ENCODE measurements at places on chromosomes 3 and 15.

DNA sequence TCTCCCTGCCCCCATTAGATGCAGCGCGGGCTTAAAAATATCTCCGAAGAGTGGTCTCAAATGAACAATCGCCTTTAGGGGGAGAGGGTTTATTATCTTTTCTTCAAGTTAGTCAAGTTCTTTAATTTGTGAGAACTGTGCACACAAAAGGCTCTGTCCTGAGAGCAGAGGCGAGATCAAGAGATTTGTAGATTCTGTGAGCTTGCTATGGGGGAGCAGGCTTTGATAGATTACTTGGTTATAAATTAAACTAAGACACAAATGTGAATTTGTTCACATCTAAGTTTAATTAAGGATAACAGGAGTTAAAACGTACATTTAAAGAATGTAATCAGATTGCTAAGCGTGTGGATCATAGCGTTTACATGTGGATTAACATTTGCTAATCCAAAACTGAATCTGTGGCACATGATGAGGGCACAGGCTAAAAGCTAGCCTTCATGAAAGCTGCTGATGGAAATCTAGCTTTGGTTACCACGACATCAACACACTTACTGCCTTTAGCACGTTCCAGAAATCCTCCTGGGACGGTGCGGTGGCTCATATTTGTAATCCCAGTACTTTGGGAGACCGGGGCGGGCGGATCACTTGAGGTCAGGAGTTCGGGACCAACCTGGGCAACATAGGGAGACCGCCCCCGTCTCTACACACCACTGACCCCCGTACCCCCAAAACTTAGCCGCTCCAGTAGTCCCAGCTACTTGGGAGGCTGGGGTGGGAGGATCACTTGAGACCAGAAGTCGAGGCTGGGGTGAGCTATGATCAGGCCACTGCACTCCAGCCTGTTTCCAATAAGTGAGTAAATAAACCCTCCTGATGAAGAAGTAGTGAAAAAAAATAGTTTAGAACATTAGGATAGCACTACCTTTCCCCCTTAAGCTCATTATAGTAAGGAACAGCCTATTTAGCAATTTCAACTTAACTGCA is 1.0 kb upstream of the PRTG start:
- DNase-seq, result no peak

DNA sequence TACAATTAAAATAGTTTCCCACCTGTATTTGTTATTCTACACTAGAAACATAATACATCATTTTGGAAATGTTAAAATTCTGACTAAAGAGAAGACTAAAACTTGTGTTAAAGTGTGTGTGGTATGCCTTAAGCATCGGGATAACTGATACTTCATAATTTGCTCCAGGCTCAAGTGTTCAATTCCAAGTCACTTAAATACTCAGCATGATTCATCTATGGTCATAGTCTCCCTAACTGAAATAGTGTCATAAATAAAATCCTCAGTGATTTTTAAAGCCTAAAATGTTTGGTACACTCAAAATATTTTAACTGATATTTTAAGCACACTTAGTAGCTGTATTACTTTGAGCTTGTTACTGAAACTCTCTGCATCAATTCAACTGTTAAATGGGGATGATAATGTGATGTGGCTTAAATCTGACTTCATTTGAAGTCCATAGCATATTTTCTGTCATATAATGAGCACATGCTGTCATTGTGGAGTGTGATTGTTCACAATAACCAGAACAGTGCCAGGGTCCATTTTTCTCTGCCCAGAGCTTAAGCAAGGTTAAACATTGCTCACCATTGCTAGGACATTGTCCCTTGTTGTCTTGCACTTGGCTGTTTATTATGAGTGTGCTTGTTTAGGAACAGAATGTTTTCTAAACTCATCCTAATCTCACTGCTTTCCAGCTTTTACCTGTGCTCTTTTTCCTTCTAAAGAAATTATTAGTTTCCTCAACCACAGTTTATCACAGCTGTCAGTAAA is 122.2 kb downstream of the KLHL25 start:
- DNase-seq, result no peak

DNA sequence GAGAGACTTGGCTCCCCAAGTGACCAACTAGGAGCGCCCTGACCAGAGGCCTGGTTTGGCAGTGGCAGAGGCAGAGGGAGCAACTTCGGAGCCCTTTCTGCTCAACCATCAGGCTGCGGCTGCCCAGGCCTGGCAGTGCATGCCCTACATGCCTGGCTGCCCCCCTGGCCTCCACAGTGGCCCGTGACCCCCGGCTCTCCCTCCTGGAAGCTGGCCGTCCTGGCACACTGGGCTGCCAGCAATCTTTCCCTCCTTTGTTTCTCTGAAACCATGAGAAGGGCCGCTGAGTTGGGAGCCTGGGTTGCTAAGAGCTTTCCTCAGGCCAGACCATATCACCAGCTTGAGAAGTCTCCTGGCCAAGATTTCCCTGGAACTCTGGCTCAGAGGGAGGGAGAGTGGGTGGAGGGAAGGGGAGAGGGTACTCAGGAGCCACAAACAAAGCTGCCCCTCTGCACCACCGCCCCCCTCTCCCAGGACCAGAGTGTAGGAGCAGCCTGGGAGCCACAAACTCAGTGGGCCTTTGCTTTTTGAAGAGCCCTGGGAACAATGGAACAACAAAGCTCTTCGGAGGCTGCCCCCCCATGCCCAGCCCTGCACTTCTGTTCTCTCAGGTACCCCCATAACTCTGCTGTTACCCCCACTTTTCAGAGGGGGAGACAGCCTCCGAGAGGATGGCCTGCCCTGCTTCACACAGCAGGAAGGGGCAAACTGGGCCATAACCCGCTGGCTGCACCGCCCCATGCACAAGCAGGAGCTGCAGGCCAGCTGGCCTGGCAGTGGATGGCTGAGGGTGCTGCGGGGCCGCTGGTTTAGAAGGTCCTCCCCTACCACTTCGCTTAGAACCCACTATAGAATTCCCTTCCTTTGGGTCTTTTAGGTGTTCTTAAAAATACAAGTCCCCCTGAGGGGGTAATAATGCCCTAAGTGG is 11.3 kb downstream of the CORO2B start:
- no peak for DNase-seq

DNA sequence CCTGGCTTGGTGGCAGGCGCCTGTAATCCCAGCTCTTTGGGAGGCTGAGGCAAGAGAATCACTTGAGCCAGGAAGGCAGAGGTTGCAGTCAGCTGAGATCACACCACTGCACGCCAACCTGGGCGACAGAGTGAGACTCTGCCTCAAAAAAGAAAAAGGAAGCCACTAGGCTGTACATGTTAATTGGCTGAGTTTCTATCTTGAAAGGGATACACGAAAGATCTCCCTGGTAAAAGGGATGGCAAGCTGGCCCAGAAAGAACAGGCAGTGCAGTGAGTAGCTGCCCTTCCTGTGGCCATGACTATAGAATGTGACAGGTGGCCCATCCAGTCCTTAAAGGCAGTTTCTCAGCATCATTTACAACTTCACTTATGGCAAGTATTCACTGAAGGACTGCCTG is 12.3 kb downstream of the LRIG1 start:
- DNase-seq, result no peak

DNA sequence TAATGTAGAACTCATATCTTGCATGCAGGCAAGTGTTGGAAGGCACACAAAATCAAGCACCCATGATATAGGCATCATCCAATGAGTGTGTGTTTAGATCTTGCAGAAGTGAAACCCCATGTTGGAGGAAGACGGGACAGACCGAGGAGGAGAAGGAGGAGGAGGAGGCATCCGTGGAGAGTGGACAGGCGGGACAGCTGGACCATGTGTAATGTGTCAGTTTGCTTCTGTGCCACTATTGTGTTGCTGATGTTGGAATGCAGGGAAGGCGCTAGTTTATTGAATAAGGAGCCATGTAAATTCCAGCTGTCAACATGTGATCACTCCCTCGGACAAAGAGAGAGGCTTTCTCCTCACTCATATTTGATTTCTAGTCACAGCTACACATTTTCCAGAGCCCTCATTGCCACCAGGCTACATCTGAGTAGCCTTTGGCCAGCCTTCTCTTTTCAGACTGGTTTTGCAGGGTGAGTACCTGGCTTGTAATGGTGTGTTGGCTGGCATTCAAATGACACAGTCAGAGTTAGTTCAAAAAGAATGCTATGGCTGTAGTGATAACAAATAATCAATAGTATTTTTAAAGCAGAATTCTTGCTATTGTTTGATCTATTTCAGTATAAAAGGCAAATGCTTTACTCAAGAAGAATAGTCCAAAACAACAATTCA is 1037.6 kb upstream of the NR2F2 start:
- no peak for DNase-seq

DNA sequence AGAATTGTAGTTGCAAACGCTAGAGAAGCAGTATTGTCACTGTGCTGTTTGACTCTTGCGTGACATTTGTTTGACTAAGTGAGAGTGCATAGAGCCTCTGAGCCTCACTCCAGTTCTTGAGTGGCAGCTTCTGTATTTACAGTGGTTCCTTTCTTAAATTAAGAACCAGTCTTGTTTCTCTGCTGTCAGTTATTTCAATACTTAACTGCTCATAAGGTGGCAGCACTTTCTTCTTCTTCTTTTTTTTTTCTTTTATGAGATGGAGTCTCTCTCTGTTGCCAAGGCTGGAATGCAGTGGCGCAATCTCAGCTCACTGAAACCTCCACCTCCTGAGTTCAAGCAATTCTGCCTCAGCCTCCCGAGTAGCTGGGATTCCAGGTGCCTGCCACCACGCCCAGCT is 372.1 kb downstream of the LPP start:
- DNase-seq, result no peak

DNA sequence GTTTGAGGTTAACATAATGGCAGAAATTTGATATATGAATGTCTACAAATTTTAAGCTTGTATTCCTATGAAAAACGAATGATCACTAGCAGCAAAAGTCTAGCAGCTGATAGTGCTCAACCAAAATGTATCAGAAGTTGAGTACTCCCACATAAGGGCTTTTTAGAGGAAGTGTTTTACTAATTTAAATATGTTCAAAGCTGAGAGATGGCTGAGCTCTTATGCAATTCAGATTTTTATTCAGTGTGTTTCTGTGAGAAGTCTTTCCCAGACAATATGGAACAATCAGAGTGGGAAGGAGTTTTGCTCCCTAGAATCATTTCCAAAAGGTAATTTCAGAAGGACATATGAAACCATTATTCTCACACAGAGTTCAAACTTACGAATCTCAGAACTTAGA is 327.0 kb downstream of the ZPLD1 start:
- no peak for DNase-seq

DNA sequence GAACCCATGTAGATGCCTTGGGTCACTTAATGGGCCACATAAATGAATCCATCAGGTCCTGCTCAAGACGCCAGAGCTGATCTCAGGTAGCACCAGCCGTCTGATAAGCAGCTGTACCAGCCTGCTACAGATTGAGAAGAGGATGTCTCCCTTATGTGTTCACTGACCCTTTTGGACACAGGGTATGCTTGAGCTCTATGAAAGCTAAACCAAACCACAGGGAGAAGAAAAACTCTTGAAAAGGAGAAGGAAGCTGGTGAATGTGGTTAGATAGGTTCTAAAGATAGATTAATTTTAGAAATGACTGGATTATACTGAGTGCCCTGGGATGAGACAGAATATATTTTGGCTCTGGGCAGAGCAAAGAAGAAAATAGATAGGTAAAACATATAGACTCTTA is 187.5 kb downstream of the SPATA16 start:
- no peak for DNase-seq

DNA sequence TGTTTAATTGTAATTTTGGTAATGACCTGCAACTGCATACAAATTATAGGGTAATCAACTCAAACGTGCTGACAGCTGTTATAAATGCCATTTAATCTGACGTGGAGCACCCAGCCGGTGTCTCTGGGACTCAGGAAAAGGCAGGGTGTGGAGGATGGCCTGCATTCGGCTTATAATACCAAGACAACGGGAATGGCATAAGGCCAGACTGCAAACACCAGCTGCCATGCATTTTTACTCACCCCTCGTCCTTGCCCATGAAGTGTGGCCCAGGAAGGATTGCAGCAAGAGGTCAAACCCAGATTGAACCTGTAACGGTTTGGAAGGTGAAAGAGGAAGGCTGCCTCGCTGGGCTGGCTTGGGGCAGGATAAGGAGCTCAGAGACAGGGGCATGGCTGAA is 96.4 kb downstream of the WNT7A start:
- DNase-seq, result no peak

DNA sequence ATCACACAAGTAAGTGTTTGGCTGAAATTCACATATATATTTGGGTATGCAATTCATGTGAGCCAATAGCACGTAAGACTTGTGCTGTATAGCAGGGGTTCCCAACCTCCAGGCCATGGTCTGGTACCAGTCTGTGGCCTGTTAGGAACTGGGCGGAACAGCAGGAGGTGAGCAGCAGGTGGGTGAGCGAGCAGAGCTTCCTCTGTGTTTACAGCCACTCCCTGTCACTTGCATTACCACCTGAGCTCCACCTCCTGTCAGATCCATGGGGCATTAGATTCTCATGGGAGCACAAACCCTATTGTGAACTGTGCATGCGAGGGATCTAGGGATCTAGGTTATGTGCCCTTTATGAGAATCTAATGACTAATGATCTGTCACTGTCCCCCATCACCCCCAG is 59.7 kb downstream of the MAP3K13 start:
- DNase-seq, result no peak

DNA sequence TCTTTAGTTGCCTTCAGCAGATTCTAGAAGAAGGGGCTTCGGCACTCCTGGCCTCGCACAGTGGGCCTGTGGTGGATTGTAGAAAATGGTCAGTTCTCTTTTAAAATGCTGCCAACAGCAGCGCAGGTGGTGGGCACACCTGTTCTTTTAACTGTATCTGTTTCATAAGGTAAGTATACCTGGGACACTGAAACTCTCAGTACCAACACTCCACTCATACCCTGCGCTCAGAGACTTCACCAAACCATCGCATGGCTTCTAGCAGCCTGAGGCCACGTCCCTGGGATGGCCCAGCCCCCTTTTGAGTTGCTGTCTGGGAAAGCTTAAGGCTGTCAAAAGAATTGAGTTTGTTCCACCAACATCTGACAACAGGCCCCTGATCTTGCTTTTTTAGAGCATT is 56.7 kb upstream of the MCF2L2 start:
- no peak for DNase-seq

DNA sequence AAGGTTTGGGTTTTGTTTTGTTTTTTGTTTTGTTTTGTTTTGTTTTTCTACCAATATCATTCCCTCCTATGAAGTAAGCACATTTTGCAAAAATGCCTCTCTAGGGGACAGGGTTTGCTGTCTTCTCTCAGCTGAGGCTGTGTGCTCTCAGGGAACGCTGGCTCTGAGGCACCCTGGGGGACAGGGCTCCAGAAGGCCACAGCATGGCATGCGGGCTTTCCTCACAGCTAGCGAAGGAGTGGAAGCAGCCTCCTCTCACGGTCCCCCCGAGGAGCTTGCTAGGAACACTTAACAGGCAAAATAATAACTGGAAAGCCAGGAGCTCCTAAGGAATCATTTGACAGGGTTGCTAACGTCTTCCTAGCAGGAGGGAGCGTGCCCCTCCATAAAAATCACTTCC is 227.7 kb upstream of the ST8SIA2 start:
- DNase-seq, result no peak

Data from NCI-H187 treated with DMSO at 0.1 percent for 48 hours (cell line).